ENCODE measurements at places on chromosomes 12 and 14.

- DNase-seq = no peak
These were observed 212.2 kb downstream of the ZFP36L1 start for GRCh38 chr14:68580671-68581070.

- DNase-seq = no peak
These were observed 91.5 kb upstream of the SLC35F4 start for GRCh38 chr14:57957441-57957840.

DNA sequence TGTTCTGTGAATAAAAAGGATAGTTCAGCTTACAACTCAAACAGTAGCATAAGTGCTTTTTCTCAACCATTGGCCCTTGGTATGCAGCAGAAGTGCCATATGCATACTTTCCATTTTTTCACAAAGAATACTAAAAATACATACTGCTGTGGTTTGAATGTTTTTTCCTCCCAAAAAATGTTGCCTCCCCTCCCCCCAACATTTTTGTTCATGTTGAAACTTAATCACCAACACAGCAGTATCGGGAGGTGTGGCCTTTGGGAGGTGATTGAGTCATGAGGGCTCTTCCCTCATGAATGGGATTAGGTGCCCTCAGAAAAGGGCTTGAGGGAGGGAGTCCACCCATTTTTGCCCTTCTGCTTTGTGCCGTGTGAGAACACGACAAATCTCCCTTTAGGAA, 198.6 kb downstream of the ESR2 start:
- DNase-seq = no peak

GRCh38 chr12:77294016-77294415, 228.6 kb upstream of the E2F7 start:
- DNase-seq = no peak

- DNase-seq = no peak
These were observed 631.8 kb downstream of the TMTC2 start for GRCh38 chr12:83318386-83319098.

- no peak for DNase-seq
These were observed 71.6 kb downstream of the FGD4 start for GRCh38 chr12:32470936-32471470.

- DNase-seq = no peak
These were observed 99.8 kb downstream of the DAD1 start for GRCh38 chr14:22489244-22489545.

- no peak for DNase-seq
These were observed 83.6 kb downstream of the BBS10 start for GRCh38 chr12:76264611-76265012.

DNA sequence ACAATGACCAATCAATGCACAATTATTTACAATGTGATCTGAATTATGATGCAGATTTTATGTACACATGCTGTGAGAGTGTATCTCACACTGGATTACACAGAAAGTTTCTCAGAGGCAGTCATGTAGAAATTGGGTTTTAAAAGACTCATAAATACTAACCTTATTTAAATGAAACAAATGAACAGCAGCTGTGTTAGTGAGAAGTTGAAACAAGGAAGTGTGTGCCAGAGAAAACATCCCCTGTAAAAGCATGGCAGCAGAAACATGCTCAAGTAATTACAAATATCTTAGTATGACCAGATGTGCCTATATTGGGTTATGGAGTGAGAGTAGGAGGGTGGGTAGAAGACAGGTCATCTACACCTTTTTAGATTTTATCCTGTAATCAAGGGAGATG, 723.7 kb downstream of the C12orf50 start:
- DNase-seq = no peak

DNA sequence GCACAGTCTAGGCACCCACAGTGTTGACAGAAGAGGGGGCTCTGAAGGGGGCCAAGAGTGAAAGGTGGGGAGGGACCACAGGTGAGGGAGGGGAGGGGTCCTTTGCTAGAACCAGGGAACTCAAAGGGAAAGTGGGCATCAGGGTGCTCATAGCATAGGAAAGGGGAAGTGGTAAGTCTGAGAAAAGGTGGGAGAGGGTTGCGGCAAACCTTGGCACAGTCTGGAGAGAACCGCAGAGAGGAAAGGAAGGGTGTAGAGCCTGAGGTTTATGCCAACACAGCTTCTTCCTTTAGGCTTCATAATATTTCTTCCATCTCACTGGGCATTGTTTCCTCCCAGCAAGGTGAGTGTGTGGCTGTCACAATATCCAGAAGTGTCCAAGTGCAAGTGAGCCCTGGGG, 11.5 kb upstream of the PLEK2 start:
- DNase-seq = no peak

- no peak for DNase-seq
These were observed 10.9 kb upstream of the TFCP2 start for GRCh38 chr12:51183816-51184215.

- no peak for DNase-seq
These were observed 252.2 kb downstream of the BTG1 start for GRCh38 chr12:91893476-91893875.

- DNase-seq = no peak
These were observed 29.0 kb downstream of the PTPRQ start for GRCh38 chr12:80472911-80473500.

DNA sequence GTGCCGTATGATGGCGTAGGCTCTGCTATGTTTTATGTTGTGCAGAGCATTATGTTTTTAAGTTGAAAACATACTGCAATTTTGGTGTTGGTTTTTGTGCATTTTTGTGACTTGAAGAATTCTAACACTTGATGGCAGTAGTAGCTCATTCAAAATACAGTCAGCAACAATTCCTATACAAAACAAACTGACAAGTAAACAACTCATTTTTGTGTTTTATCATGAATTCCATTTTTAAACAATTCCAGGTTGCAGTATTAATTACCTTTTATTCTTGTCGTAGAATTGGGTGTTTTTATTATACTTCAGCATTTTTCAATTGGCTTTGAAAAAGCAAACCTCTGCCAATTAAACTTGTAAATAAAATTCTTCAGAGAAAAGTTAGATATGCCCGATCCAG, 4.1 kb upstream of the CCER1 start:
- DNase-seq = no peak

DNA sequence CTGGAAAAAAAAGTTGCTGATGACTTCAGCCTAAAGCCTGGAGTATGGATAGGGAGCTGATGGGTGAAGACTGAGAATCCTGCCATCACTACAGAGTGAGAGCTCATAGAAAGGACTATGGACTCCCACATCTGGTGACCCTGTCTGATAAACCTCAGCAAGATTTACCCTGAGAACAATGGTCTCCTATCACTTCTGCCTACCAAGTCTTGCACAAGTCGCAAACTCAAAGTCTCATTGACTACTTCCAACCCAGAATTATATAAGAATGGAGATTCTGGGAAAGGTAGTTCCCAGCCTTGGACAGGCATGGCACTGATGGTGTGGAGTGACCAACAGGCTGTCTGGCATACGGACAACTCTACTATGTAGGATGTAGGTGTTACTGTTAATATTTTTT, 9.7 kb upstream of the MDM1 start:
- no peak for DNase-seq

GRCh38 chr12:38138225-38139221, 178.1 kb upstream of the ALG10B start:
- DNase-seq = peak; percentile 47

DNA sequence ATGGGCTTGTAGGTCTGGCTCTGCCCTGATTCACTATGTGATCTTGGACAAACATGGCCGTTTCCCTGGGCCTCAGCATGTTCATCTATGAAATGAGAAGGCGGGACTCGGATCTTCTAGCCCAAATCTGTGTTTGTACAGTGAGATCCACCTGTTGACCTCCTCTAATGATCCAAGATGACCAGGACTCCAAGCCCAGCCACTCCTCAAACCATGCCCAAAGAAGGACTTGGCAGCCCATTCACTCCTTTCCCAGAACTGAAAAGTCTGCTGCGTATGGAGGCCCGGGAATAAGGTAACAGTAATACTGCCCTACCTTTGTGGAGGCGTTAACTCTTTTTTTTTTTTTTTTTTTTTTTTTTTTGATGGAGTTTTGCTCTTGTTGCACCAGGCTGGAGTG, 39.9 kb downstream of the APPL2 start:
- no peak for DNase-seq

DNA sequence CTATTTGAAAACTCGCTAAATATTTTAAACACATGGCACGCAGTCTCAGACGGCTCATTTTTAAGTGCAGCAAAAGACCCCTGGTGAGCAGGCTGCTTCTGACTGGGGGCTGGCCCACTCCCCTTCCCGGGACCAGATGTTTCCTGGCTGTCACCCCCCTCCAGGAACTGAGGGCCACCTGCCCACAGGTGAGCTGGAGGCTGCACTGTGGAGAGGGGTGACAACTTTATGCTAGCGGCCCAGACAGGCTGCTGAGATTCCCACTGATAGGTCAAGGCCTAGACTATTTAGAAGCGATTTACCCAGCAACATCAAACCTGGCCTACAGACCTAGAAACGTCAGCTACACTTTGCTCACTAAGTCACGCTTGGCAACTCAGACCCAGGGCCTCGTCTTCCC, 92.1 kb downstream of the BCL11B start:
- DNase-seq = no peak

GRCh38 chr12:89129167-89129870, 223.0 kb downstream of the DUSP6 start:
- no peak for DNase-seq

DNA sequence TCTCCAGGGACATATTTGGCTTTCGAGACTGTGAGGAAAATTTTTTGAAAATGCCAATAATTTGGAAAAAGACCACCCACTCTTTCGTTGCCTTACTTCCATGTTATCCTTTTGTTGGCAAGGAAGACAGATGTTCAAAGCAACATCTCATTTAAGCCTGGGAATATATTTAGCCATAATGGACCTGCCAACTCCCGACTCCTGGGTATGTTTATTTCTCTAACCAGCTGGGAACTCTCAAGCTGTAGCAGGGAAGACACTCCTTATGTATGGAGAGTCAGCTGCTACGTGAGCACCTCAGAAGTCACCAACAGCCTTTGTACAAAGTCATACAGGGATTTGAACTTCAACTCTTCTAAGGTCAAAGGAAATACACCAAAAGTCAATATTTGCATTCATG, 96.5 kb upstream of the DAAM1 start:
- no peak for DNase-seq

DNA sequence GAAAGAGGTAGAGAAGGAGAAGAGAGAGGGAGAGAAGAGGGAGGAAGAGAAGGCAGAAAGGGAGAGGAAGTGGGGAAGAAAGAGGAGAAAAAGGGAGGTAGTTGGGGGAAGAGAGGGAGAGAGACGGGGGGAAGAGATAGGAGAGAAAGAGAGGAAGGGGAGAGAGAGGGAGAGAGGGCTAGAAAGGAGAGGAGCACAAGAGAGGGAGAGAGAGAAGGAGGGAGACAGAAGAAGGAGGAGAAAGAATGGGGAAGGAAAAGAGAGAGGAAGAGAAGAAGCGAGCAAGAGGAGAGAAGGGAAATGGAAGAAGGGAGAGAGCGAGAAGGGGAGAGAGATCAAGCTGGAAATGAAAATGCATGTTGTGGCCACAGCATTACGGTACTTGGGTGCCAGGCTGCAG, 1368.4 kb upstream of the TMEM132C start:
- no peak for DNase-seq

DNA sequence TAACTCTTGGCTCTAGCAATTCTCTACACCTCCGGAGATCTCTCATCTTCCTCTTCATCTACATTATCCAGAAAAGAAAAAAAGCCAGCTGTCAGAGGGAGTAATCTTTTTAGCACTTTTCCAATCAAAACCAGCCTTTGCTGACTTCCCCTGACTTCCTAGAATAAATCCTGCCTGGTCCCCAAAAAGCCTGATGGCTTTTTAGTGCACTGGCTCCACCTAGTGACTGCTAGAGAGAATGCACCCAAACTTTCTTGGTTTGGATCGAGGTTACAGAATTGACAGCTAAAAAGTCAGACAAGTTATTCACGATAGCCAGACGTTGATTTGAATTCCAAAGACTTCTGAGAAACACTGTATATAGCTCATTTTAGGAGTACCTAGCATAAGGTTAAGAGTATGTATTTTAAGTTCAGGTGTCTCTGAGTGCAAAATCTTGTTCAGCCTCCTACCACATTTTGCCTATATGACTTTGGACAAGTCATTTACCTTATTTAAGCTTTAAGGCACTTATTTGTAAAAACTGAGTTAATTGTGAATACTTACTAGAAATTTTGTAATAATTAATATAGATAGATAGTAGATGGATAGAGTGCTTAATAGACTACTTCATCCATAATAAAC, 185.7 kb upstream of the GRIN2B start:
- DNase-seq = no peak

GRCh38 chr12:57717846-57718640, 20.5 kb downstream of the AGAP2 start:
- DNase-seq = no peak

DNA sequence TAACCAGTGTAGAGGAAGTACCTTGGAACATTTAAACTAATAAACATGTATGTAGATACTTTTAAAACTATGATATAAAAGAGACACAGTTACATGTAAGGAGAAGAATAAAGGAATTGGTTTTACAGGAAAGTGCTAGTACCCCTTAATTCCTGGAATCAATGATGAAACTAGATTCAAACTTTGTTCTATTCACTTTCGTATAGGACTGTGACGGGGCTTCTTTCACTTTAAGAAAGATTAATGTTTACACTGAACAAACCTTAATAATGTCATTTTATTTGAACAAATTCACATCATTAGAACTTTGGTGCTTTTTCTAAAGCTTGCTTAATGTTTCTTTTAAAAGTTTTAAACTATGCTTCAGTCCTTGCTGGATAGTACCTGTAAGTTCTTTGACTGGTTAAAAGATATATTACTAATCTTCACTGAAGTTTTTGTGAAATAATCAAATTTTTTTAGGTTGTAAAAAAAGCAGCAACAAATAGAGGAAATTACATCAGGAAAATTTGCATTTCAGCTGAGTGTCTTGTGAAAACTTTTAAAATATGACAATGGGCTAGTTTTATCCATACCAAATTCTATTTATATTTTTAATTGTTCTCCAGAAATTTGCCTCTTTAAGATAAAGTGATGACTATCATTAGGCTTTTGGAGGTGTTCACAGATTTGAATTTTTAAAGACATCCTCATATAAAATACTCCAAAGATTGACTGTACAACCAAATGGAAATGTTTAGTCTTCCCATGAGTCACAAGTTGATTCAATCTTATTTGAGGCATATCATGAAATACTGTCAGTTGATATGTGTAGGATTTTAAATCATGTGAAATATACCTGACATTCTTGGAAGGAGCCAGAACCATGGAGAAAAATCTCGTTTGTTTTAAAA, 36.2 kb downstream of the PAPOLA start:
- DNase-seq = no peak

- peak; percentile 37 for DNase-seq
These were observed 3.6 kb upstream of the CLEC4E start for GRCh38 chr12:8544295-8544694.

DNA sequence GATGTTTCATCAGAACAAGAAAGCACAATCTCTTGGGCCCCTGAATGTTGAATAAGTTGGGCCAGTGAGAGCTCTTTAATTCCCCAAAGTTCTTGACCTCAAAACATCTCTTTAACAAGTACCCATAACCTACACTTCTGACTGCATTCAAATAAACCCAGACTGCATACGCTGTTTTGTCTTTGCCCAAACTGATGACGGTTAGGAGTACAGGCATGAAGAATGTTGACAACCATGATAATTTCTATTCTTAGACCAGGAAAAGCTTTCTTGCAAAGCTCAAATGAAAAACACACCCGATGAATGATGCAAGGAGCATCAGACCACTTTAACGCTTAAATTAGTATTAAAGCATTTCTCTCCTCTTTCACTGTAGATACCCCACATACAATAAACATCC, 11.7 kb upstream of the RAB3IP start:
- no peak for DNase-seq

GRCh38 chr14:56002876-56003625, 115.2 kb upstream of the PELI2 start:
- DNase-seq = peak; percentile 39

GRCh38 chr14:70585231-70585630, 15.2 kb downstream of the MED6 start:
- DNase-seq = no peak

All from stimulated activated CD8-positive, alpha-beta memory T cell treated with anti-CD3 and anti-CD28 coated beads, Interleukin-2, amount 100 ng/mL, for 48 hours (primary cell).